ENCODE measurements at places on chromosomes 6 and 20.

GRCh38 chr6:150201285-150201684 is 58.4 kb downstream of the PPP1R14C start:
- ATAC-seq: no peak
- H3K27me3 ChIP-seq: peaks cover 16% of the 10 kb centered on the region
- no peaks in the 10 kb centered on the region for H3K36me3 ChIP-seq
- no peak overlapping the region for H3K4me3 ChIP-seq
- H3K4me1 ChIP-seq: no peaks in the 10 kb centered on the region

DNA sequence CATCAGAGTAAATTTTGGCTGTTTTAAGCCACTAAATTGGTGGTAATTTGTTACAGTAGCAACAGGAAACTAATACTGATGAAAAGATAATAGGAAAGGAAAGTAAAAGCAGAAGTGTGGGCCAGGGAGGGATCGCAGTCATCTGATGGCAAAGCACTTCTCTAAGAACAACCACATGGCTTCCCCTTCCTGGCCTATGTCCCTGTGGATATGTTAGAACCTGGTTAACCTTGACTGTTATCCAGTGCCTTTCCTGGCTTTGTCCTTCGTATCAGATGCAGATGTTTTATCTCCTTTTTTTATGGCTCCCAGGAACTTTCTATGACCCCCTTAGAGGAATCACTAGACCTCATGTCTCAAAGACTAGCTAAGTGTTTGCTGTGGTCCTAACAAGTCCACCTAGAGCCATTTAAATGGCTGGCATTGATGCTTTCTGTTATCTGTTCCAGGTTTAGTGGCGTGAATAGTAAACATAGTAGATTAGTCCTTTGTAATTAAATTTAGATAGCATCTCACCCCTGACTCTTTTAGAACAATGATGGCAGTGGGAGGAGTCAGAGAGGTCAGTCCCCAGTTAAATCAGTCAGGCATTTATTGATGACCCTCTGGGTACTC is 79.2 kb upstream of the PHACTR2 start:
- H3K4me3 ChIP-seq: peak overlapping the region; percentile 63
- H3K36me3 ChIP-seq: no peaks in the 10 kb centered on the region
- H3K4me1 ChIP-seq: peaks cover 24% of the 10 kb centered on the region
- no peaks in the 10 kb centered on the region for H3K27me3 ChIP-seq

DNA sequence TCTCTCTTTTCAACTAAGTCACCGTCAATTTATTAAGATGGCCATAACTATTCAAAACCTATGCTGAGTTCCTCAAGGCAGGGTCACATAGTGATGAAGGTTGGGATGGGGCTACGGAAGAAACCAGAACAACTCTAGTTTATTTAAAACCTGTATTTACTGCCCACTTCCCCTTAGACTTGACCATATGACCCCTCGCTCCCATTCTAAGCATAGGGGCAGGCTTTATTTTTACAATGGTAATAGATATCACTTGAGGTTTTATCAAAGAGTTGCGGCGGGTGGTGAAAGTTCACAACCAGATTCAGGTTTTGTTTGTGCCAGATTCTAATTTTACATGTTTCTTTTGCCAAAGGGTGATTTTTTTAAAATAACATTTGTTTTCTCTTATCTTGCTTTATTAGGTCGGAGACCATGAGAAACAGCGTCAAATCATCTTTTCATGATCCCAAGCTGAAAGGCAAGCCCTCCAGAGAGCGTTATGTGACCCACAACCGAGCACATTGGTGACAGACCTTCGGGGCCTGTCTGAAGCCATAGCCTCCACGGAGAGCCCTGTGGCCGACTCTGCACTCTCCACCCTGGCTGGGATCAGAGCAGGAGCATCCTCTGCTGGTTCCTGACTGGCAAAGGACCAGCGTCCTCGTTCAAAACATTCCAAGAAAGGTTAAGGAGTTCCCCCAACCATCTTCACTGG is 5.5 kb downstream of the EDN1 start:
- no peak overlapping the region for H3K4me3 ChIP-seq
- ATAC-seq: no peak
- peaks cover 26% of the 10 kb centered on the region for H3K27me3 ChIP-seq
- H3K4me1 ChIP-seq: peaks cover 1% of the 10 kb centered on the region
- no peak overlapping the region for H3K27ac ChIP-seq

DNA sequence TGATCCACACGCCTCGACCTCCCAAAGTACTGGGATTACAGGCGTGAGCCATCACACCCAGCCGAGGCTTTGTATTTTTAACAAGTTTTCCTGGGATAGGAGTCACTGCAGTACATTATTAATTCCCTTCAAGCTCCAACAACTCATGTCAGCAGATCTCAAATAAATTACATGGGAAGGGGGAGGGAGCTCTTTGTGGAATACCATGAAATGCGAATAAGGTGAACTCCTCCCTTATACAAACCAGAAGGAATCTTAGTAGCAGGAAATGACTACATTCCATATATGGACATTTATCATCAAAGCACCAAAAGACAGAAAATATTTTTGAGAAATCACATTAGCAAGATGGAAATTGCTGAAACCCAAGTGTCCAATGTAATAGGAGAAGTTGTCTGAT is 2.9 kb downstream of the GSS start:
- H3K27me3 ChIP-seq: no peaks in the 10 kb centered on the region
- H3K27ac ChIP-seq: no peak overlapping the region
- peaks cover 36% of the 10 kb centered on the region for H3K36me3 ChIP-seq
- H3K4me3 ChIP-seq: no peak overlapping the region

- no peaks in the 10 kb centered on the region for H3K4me1 ChIP-seq
- H3K27ac ChIP-seq: no peak overlapping the region
- no peak overlapping the region for H3K4me3 ChIP-seq
- peaks cover 29% of the 10 kb centered on the region for H3K27me3 ChIP-seq
- H3K36me3 ChIP-seq: no peaks in the 10 kb centered on the region
These were observed 328.4 kb downstream of the DHX35 start for GRCh38 chr20:39290575-39290974.

DNA sequence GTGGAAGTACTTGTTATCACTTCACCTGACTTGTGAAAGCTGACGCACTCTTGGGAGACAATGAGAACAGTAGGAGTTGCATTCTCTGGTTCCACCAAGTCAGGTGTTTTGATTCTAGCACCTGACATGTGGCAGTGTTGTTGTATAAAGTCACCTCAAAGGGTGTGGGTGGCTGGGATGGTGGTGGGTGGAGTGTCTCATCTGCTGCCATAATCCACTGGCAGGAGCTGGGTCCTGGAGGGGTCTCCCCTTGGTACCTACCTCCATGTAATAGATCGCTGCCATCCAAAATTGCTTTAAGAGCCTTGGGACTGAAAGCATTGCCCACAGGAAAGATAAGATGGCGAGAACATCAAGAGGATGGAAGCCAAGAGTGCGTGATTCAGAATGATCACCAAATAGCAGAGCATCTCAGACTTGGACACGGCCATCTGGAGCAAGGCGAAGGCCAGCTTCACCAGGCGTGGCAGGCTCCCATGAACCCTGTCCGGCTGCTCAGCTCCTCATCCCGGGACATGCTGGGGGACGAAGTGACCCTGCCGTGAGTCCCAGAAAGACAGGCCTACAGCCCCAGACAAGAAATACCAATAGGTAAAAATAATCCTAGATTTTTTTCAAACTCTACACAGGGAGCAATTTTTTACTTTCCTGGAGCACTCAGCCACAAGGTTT is 56.6 kb downstream of the NPEPL1 start:
- H3K36me3 ChIP-seq: no peaks in the 10 kb centered on the region
- ATAC-seq: no peak
- no peak overlapping the region for H3K4me3 ChIP-seq
- peaks cover 33% of the 10 kb centered on the region for H3K27me3 ChIP-seq

DNA sequence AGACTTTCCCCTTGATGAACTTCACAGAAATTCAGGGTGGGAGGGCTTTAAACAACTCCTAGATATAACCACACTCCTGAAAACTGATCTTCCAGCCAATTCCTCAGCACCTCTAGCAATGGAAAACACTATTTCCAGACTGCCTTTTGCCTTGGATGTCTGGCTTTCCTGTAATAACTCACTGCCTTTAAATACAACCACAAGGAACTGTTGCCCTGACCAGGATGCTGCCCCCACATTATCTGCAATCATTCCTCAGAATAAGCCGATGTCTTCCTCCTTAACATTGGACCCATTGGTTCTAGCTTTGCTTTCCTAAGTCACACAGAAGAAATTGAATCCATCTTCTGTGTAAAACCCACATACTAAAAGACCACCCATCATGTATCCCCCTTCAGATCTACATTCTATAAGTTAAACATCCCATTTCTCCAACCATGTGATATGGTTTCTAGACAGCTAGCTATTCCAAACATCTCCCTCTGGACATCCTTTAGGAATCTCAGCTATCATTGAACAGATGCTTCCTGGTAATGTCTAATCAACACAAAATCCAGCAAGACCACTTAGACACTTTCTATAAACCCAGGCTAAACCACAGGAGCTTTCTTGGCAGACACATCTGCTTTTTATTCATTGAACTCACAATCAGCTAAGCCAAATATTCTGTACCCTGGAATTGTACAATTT is 95.9 kb upstream of the KCNQ5 start:
- H3K4me3 ChIP-seq: no peak overlapping the region
- H3K27ac ChIP-seq: no peak overlapping the region
- ATAC-seq: no peak

- H3K27me3 ChIP-seq: peaks cover 47% of the 10 kb centered on the region
- no peak overlapping the region for H3K27ac ChIP-seq
- ATAC-seq: peak; percentile 46
- no peaks in the 10 kb centered on the region for H3K36me3 ChIP-seq
- peak overlapping the region; percentile 54 for H3K4me3 ChIP-seq
- no peaks in the 10 kb centered on the region for H3K4me1 ChIP-seq
These were observed 930 bp downstream of the THBD start for GRCh38 chr20:23048283-23049200.

Measured in activated T-helper 17 cell treated with anti-CD3 and anti-CD28 coated beads, Interleukin-2, amount 50 U/mL, for 72 hours (primary cell).